ENCODE measurements at places on chromosomes 1 and 21.

DNA sequence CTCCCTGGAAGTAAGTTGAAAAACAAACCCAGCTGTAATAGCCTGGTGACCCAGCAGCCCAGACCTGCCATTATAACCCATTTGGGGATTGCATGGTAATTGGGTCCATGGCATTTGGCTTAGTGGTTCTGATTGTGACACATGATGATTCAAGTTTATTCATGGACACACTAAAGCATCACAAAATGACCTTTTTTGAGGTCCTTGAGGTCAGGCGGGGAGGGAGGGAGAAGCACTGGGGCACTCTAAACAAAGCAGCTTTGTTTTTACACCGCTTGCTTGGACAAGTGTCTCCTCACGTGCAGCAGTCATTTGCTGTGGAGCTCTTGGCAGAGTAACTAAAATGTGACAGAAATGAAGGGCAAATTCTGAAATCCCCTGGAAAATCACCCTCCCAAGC is 241.0 kb upstream of the SGIP1 start:
- DNase-seq, result no peak

- no peak for DNase-seq
These were observed 21.1 kb downstream of the SNAP47 start for GRCh38 chr1:227756172-227756959.

- DNase-seq, result no peak
These were observed 13.2 kb downstream of the MGST3 start for GRCh38 chr1:165644064-165644735.

GRCh38 chr21:38355992-38356781 is 99.4 kb downstream of the KCNJ15 start:
- peak; percentile 91 for DNase-seq

Measured in eye (tissue), 1 donor.